ENCODE measurements at places on chromosomes 7 and 10. TPM values are rescaled to one million over a fixed set of nuclear protein-coding genes. Genes with fewer than 3 reads are reported as not detected.

The EZH2 gene
- polyA plus RNA-seq: 11.7 TPM

The C7orf57 gene
- not detected for polyA plus RNA-seq

The CNTNAP2 gene
- 7.5 TPM for polyA plus RNA-seq

The PLXDC2 gene
- polyA plus RNA-seq: 40.4 TPM

The PLEKHS1 gene
- polyA plus RNA-seq: not detected

The ZRANB1 gene
- 7.9 TPM for polyA plus RNA-seq

Data from hepatocyte (in vitro differentiated cells).